Type B pancreatic cell (in vitro differentiated cells): ENCODE measurements at places on chromosomes 16 and 17. TPM values are rescaled to one million over a fixed set of nuclear protein-coding genes. Genes with fewer than 3 reads are reported as not detected.

- H3K27ac ChIP-seq, result peak overlapping the region; percentile 53
- H3K4me1 ChIP-seq, result peaks cover 19% of the 10 kb centered on the region
- no peaks in the 10 kb centered on the region for H3K27me3 ChIP-seq
- no peak for DNase-seq
Measured at GRCh38 chr16:56749672-56750491, 20.0 kb downstream of the NUP93 start.

DNA sequence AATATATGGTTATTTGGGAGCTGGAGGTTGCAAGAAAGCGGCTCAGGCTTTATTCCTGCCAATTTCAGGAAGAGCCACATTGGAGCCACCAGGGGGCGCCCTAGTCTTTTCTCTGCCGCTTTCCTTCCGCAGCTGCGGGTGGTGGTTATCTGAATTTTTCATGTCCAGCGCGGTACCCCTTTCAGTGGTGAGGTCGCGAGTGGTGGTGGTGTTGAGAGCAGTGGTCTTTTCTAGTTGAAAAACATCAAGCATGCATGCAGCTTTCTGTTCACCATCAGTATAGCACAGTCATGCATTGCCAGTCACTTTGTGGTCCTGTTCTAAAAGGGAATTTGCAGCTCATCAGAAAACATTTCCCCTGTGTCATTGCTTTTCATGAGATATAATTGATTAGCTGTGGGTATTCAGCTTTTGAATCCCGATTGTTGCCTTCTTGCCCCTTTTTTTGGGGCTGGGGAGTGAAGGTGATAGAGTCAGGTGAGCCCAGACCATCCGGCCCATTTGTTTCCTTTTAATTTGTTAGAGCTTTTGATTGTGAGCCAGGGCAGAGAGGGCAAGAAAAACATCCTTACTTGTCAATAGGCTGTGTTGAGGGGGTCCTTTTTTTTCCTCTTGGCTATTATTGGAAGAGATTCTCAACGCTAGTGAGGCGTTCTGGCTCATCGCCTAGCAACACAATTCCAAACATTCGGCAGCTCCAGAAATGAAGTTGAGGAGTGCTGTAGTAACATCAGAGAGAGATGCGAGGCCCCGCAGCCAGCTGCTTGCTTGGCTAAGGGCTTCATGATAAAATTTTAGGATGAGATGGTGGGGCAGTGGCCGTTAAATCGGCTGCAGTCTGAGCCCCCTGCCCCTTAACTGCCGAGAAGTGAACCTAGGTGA is 119.0 kb downstream of the SNX29 start:
- no peak for DNase-seq
- H3K4me3 ChIP-seq, result peak overlapping the region; percentile 42
- H3K4me1 ChIP-seq, result peaks cover 55% of the 10 kb centered on the region
- peaks cover 3% of the 10 kb centered on the region for H3K36me3 ChIP-seq
- no peaks in the 10 kb centered on the region for H3K27me3 ChIP-seq
- no peak overlapping the region for H3K27ac ChIP-seq

- peak overlapping the region; percentile 61 for H3K27ac ChIP-seq
- H3K36me3 ChIP-seq, result no peaks in the 10 kb centered on the region
- H3K4me1 ChIP-seq, result peaks cover 6% of the 10 kb centered on the region
- no peak overlapping the region for H3K4me3 ChIP-seq
- H3K27me3 ChIP-seq, result no peaks in the 10 kb centered on the region
Measured at GRCh38 chr16:4179020-4179419, 62.8 kb upstream of the ADCY9 start.

DNA sequence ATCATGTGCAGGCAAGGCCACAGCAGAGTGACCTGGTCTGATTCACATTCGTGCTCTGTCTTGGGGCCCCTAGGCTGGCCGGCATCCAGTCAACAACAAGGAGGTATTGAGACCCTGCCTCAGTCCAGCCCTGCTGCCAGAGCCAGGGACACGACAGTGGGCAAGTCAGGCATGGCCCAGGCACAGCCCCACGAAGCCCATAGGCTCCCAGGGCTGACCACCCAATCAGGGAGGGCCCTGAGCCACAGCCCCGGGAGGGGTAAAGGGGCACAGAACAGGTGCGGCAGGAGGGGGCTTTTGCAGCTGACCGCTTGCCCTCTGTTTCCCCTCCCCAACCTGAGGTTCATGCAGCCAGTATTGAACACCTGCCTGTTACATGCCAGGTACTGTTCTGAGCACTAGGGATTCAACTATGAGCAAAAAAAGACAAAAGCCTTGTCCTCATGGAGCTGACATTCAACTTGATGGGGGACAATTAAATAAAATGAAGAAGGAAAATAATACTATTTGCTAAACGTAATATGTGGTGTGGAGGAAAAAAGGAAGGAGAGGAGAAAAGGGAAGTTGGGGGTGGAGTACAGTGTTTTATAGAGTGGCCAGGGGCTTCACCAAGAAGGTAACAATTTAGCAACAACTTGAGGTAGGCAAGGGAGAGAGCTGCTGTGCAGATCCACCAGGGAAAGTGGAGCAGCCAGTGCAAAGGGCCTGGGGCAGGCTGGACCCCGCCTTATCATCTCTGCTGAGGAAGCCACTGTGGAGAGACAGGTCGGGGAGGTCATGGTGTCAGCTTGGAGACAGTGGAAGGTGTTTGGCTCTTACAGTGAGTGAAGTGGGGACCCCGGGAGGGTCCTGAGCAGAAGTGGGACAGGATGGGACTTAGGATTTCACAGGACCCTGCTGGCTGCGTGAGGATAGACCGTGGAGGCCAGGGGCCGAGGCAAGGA is 6.1 kb downstream of the DRC3 start:
- peak overlapping the region; percentile 49 for H3K27ac ChIP-seq
- peaks cover 4% of the 10 kb centered on the region for H3K4me1 ChIP-seq
- H3K36me3 ChIP-seq, result no peaks in the 10 kb centered on the region
- no peaks in the 10 kb centered on the region for H3K27me3 ChIP-seq

- no peak for DNase-seq
- no peak overlapping the region for H3K4me3 ChIP-seq
- no peak overlapping the region for H3K27ac ChIP-seq
- peaks cover 4% of the 10 kb centered on the region for H3K4me1 ChIP-seq
- peaks cover 9% of the 10 kb centered on the region for H3K27me3 ChIP-seq
Measured at GRCh38 chr17:71792966-71793365, 327.9 kb upstream of the SOX9 start.

Gene NACA2
- not detected in 2 replicates for total RNA-seq

DNA sequence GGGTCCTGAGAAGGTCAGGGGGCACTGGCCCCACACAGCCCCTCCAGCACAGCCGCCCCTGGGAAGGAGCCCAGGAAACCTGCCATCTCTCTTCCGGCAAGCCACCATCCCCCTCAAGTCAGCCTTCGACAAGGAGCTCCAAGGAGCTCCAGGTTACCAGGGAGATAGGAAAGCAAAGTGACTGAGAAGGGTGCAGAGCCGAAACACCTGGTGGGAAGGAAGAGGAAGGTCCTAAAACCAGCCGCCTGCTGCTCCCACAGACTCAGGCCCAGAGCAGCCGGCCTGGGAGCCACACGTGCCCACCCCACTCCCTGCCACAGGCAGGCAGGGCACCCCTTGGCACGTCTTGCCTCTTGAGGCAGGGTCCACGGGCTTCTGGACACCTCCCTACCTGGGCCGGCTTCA is 80.7 kb downstream of the TIMM22 start:
- no peak for DNase-seq
- no peak overlapping the region for H3K4me3 ChIP-seq
- no peaks in the 10 kb centered on the region for H3K27me3 ChIP-seq
- H3K27ac ChIP-seq, result no peak overlapping the region

GRCh38 chr17:58531122-58531521 is 16.7 kb upstream of the MTMR4 start:
- H3K27me3 ChIP-seq, result peaks cover 72% of the 10 kb centered on the region
- H3K4me3 ChIP-seq, result peak overlapping the region; percentile 67
- peaks cover 4% of the 10 kb centered on the region for H3K4me1 ChIP-seq
- no peak overlapping the region for H3K27ac ChIP-seq
- no peak for DNase-seq

GRCh38 chr16:14334366-14335080 is 263.4 kb downstream of the MRTFB start:
- no peak overlapping the region for H3K27ac ChIP-seq
- H3K4me1 ChIP-seq, result peaks cover 6% of the 10 kb centered on the region
- no peaks in the 10 kb centered on the region for H3K36me3 ChIP-seq
- DNase-seq, result no peak

Gene STX1B
- 1.0 and 9.9 TPM in 2 replicates for total RNA-seq

Gene RNF135
- 8.8 and 10.8 TPM in 2 replicates for total RNA-seq

DNA sequence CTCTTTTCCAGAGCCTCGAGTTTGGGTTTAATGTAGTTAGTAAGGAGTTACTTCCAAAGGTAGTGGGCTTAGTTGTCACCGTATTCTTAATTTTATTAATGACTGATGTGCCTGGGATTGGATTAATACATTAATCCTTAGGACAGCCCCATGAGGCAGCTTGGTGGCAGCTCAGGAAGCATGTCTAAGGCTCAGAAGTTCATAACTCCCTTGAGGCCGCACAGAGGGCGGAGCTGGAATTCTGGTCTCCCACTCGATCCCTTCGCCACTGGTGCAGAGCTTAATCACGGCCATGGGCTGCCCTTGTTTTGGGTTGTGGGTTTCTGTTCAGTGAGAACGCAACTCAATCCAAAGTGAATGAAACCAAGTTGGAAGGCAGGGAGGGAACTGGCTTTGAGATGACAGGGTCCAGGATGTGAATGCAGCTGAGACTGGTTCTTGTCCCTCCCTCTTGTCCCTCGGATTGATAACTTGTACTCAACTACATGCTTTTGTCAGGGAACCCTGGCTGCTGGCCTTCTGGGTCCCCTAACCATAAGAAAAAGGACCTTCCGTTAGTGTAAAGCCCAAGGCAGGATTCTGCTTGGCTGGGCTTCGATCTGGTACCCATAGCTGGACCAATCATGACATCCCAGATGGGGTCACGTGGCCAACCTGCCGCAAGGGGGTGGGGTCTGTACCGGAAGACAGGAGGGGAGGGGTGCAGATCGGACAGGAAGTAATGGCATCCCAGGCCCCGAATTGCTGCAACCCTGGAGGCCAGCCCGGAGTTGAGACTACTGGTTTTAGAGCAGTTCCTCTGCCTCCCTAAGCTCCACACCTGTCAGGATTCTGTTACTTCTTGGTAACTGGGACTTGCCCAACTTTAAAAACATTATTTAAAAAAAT is 45.4 kb downstream of the SNX20 start:
- no peak overlapping the region for H3K4me3 ChIP-seq
- no peak overlapping the region for H3K27ac ChIP-seq
- DNase-seq, result no peak
- no peaks in the 10 kb centered on the region for H3K27me3 ChIP-seq

Gene IRF8
- total RNA-seq, result 12.6 and 21.0 TPM in 2 replicates

DNA sequence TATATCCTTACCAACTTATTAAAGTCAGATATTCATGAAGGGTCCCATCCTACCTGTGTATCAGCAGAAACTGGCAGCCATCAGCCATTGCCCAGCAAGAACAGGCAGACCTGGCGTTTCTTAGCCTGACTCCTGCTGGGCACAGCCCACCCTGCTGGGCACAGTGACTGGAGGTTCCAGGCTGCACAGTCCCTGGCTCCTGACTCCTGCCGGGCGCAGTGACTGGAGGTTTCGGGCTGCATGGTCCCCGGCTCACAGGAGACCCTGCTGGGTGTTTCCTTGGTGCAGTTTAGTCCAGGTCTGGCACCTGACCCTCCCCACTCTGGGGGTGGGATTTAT is 6.7 kb downstream of the TIMM22 start:
- H3K4me3 ChIP-seq, result peak overlapping the region; percentile 67
- DNase-seq, result no peak
- no peaks in the 10 kb centered on the region for H3K27me3 ChIP-seq
- peaks cover 45% of the 10 kb centered on the region for H3K4me1 ChIP-seq

DNA sequence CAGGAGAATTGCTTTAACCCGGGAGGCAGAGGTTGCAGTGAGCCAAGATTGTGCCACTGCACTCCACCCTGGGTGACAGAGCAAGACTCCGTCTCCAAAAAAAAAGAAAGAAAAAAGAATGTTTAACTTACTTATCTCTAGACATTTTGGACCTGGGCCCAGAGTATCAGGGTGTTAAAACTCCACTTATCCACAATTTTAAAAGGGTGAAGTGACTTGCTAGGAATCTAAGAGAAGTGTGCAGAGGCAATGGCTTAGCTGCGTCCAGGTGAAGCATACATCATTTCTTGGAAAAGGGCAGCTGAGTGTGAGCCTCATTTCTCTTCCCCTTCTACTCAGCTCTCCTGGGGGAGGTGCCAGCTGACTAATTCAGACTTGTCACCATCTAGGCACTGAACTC is 25.1 kb downstream of the ALDH3A2 start:
- H3K36me3 ChIP-seq, result peaks cover 27% of the 10 kb centered on the region
- no peak overlapping the region for H3K4me3 ChIP-seq
- no peak for DNase-seq
- no peak overlapping the region for H3K27ac ChIP-seq
- no peaks in the 10 kb centered on the region for H3K27me3 ChIP-seq

GRCh38 chr17:40848583-40849235 is 18.3 kb downstream of the KRT12 start:
- no peak for DNase-seq
- H3K36me3 ChIP-seq, result no peaks in the 10 kb centered on the region
- H3K27me3 ChIP-seq, result peaks cover 4% of the 10 kb centered on the region
- no peak overlapping the region for H3K4me3 ChIP-seq

DNA sequence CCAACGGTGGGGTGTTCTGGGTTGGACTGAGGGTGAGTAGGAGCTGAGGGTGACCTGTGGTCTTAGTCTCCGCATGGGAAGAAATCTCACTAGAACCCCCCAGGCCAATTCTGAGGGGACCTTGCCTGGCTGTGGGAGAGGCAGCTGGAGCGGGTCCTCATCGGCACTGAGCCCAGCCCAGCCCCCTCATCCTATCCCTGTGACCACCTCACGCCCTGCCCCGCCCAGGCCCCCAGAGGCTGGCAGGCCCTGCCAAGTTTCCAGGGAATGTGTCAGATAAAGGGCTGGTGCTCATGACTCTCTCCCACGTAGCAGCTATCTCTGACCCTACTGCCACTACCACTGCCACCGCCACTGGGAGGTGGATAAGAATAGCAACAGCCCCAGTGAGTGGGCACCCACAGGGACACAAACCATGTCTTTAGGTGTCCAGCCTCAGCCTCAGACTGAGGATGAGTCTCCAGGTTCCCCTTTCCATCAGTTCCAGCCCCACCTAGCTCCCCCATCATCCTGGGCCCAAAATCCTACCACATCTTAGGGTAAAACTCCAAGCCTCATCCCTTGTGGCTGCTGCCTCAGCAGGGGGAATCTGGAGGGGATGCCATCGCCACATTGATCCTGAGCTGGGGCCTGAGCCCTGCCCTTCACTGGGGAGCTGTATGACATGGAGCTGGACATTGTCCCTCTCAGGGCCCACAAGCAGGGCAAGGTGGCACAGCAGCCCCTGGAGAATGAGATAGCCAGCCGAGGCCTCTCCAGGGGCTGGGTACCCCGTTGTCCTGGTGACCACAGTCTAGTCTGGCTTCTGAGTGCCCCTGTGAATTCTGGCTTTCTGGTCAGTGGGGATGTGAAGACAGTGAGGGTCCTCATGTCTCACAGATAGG is 14.9 kb downstream of the CDH16 start:
- DNase-seq, result no peak
- H3K27ac ChIP-seq, result no peak overlapping the region
- H3K4me1 ChIP-seq, result peaks cover 31% of the 10 kb centered on the region

Gene ACAP1
- 3.2 and 8.3 TPM in 2 replicates for total RNA-seq

Gene CMTM2
- total RNA-seq, result 0.41 TPM in 1 of 2 replicates, not detected in the other

- no peaks in the 10 kb centered on the region for H3K36me3 ChIP-seq
- H3K27me3 ChIP-seq, result no peaks in the 10 kb centered on the region
- H3K4me1 ChIP-seq, result peaks cover 17% of the 10 kb centered on the region
- no peak for DNase-seq
Measured at GRCh38 chr17:15955793-15956541, 11.0 kb downstream of the ADORA2B start.

- H3K4me3 ChIP-seq, result no peak overlapping the region
- H3K27me3 ChIP-seq, result no peaks in the 10 kb centered on the region
- no peak overlapping the region for H3K27ac ChIP-seq
- H3K4me1 ChIP-seq, result no peaks in the 10 kb centered on the region
- H3K36me3 ChIP-seq, result no peaks in the 10 kb centered on the region
Measured at GRCh38 chr16:10658943-10659342, 35.8 kb downstream of the TEKT5 start.
